ENCODE measurements at places on chromosomes 2 and 18.
A peak's percentile ranks its signal among the peaks of the same experiment; 100 is the strongest.

DNA sequence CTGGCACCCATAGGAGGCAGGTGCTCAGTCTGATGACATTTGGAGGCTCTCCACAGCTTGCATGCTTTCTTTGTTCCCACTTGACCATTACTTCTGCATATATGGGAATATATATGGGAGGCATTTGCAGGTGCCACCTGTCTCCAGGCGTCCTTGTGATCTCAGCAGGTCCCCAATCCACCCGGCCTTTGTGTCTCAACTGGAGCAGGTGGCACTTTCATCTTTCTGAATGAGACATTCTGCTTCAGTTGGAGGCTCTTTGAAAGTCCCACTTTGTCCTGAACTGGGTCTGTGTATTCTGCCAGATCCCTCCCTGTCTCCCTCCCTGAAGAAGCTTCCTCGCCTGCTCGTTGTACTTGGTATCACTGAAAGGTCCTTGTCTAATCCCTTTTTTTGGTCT is 318.1 kb upstream of the EPAS1 start:
- no peak for DNase-seq

DNA sequence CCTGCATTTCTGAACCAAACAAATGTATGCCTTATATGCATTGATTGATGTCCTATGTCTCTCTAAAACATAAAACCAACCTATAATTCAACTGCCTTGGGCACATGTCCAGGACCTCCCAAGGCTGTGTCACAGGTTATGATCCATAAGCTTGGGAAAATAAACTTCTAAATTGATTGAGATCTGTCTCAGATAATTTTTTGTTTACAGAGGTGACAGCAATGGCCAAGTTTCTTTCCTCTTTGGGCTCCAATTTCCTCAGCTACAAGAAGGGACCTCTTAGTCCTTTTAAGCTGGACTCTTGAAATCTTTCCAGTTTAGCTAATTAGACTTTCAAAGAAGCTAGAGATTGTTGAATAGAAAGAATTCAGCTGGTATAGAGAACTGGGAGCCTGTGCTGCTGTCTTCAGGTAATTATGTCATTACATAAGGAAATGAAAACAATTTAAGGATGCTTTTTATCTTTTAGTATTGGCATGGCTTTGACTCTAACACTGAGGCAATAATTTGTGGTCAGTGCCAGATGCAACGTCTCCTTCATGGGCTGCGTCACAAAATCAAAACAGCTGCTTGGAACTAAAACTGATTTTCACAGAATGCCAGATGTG is 412.1 kb upstream of the TRIB2 start:
- DNase-seq = no peak

GRCh38 chr2:112615051-112615450 is 30.6 kb downstream of the CHCHD5 start:
- no peak for DNase-seq

- DNase-seq = no peak
Measured at GRCh38 chr2:174663550-174663949, 65.9 kb upstream of the WIPF1 start.

DNA sequence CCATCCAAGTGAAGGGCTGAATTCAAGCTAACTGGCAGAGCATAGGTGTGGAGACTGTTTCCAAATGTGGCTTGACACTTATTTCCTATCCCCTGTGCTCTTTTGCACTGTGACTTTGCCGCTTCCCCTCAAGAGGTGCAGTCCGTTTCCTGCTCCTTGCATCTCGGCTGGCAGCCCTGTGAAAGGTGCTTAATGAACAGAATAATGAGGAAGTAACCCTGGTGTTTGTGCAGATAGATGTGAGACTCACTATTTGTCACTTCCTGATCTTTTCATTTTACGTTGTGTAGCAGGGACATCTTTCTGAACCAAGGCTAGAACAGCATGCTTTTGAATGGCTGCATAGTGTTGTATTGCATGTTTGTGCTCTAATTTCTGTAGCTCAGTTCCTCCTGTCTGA is 60.8 kb downstream of the CEP192 start:
- DNase-seq = no peak

DNA sequence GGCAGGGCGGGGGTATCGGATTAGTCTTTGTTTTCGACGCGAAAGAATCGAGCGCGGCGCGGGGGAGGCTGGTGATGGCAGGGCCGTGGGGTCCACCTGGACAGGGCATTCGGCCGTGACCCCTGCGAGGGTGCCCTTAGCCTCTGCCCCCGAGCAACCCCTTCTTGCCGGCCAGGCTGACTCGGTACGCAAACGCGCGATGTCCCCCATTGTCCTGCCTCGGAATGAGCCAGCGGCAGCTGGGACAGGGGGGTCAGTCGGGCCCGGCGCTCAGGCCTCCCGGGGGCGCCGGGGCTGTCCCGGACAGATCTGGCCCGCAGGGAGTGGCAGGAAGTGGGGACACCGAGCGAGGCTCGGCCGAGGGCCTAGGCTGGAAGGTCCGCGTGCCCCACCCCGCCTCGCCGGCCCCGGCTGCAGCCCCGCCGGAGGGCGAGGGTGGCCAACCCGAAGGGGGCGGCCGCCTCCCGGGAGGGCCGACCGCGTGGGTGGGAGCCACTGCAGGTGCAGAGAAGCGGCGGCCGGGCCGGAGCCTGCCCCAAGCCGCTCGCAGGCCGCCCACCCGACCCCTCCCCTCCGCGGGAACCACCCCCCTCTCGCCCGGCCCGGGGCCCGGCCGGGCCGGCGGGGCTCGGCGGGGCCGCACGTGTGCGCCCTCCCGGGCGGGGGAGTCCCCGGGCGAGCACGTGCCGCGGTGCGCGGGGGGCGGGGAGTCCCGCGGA is at the start of gene TET3:
TET3 (plus strand) TSS at position 708 of the 719 bp plus-strand sequence. CDS start 1,494 bp downstream, outside the sequence.
- DNase-seq = no peak

DNA sequence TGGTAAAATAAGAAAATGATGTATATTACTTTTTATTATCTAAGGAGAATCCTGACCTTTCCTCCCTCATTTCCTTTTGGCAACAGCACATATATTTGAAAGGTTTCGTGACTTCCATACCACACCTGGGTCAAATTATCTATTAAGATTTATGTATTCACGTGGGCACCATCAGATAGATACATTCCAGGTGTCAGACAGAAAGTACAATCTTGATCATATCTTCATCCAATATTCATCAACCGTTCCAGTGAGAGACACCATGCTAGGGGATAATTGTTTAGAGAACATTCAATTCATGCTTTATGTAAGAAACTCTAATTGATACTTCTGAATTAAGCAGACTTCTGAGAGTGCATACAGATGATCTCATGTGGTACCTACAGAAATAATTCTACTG is 73.7 kb downstream of the SCN9A start:
- DNase-seq = no peak

DNA sequence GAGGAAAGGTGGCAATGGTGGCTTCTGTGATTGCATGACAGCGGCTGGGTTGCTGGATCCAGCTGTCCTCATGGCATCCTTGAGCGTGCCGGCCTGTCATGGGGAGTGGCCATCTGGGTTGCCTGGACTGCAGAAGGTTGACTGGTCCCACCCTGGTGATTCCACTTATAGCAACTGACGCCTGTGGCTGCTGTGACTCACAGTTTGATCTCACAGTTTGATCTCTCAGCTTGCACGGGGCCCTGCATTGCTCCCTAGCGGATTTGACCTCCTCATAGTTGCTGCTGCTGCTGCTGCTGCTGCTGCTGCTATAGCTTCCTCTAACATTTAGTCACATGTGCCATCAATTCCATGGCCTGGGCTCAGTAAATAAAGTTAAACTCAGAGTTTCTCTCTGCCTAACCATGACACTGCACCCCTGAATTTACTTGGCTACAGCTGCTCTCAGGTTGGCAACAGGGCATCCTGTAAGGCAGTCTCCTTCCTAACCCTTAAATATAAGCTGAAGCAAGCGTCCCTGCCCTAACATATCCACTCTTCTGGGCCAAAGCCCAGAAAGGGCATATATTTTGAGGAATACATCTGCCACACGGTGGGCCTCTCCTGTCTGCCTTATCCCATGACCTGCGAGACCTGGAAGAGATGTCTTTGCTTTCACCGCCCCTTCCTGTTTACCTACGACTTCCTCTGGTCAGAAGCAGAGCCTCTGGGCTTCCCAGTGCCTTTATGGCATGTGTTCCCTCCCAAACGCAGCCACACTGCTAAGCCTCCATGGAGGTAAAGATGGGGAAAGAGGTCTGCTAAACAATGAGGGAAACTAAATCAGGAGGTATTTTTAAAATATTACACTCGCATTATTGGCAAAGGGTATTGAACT is 37.8 kb upstream of the CCDC150 start:
- peak; percentile 83 for DNase-seq

DNA sequence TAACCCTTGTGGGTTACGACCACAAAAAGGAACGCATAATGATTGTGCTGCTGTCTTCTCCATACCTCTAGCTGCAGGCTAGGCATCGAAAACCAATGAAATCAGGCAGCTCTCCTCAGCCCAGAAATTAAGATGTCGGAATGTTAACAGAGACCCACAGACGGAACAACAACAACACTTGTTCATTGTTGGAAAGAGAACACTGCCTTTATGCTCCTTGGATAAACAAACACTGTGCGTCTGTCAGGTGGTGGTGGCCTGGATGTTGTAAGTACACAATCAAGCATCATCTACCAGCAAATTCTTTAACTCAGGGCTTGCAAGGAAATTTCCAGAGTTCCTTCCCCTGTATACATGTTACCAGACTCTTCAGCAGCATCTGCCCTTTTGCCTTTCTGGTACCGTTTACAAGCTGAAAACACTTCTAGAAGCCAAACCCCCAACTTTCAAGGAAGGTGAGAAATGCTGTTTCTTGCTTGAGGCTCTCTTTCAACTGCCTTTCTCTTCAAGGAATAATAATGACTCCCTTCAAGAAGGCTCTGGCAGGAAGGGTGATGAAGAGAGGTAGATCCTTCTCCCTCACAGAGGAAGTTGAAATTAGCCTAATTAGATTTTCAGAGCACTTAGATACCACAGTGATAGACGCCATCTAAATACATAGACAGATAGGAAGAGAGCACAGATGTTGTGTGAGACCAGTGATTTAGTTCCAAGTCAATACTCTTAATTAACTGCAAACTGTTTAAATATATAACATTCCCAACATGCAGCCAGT is 332.7 kb downstream of the ZNF521 start:
- DNase-seq = no peak

- no peak for DNase-seq
Measured at GRCh38 chr2:201858281-201859184, 52.2 kb downstream of the CDK15 start.

DNA sequence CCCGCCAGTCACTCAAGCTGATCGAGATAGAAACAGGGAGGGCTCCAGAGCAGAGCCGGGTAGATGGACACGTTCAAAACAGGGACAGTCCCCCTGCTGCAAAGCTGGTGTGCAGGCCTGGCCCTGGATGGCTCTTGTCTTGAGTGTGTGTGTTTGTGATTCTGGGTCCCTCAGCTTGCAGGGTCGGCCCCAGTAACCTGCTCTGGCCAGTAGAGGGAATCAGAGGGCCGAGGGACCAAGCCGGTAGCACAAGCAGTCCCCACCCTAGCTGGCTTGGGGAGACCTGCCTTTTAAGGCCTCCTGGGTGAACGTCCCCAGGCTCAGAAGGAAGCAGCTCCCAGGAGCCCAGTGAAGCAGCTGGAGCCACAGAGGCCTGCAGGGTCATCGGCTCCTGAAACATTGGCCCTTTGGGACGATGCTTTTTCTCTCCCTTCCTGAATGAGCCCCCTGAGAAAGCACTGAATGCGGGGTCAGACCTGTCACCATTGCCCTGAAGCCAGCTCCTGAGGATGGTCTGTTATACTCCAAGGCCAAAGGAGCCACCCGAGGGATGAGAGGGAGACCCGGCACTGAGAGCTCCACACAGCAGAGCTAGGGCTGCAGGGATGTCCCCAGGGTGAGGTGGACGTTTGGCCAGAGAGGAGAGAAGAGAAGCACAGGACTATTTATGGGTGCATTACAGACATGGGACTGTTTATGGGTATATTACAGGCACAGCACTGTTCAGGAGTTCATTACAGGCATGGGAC is 15.4 kb upstream of the MLPH start:
- no peak for DNase-seq

DNA sequence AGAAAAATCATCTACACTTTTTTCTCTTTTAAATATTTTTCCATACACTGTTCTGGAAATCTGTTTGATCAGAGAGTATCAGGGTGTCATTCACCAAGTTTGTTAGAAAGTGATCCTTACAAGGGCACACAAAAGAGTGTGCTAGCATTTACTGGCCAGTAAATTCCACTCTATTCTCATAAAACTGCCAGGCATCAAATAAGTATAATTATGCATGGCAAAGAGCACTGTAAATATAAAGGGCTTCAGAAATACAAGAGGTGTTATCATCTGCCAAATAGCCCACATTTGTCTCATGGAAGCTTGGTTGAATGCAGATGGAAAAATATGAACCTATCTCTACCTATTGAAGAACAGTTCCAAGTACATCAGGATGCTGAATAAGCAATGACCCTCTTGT is 847.3 kb upstream of the ACVR2A start:
- no peak for DNase-seq

DNA sequence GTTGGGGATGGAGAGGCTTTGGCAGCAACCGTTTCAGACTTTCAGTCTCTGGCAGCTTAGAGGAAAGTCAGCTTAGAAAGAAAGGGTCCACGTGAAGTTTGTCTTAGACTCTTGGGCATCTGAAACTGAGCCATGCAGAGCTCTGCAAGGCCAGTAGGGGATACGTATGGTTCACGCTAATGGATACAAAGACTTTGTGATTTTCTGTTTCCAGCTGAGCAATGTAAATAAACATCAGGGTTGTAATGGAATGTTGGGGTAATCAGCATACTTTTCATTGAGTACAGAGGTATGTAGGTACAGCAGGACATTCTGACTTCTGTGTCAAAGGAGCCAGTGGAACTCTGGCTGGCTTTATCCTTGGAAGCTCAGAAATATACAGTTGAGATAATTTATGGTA is 31.0 kb downstream of the RALB start:
- no peak for DNase-seq

GRCh38 chr2:133627741-133628140 is 59.5 kb upstream of the NCKAP5 start:
- DNase-seq = no peak

- no peak for DNase-seq
Measured at GRCh38 chr2:232238596-232238995, 140.0 kb upstream of the ALPP start.

GRCh38 chr2:55161295-55162210 is 70.5 kb downstream of the CLHC1 start:
- no peak for DNase-seq

GRCh38 chr2:144518748-144519596 is 947 bp downstream of the ZEB2 start:
- no peak for DNase-seq

DNA sequence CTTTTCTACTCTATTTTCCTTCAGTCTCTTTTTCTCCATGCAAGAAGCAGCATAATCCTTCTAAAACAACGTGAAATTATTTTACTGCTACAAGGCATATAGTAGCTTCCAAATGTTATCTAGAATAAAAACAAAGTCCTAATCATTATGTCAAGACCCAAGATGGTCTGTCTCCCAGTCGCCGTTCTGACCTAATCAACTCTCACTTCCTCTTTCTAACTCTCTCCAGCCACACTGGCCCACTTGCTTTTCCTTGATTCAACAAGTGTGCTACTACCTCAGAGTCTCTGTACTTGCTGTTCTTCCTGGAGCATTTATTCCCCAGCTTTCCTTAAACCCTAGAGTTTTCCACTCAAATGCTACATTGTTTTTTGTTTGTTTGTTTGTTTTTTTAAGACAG is 1491.2 kb downstream of the LRP1B start:
- no peak for DNase-seq

- DNase-seq = no peak
Measured at GRCh38 chr2:52404866-52405265, 1362.7 kb upstream of the CHAC2 start.
